AG20443 (cell line): ENCODE measurements at places on chromosomes 11 and 22.

GRCh38 chr11:118524757-118525470 lies 2.4 kb upstream of the TTC36 start:
- peak; percentile 15 for DNase-seq

- DNase-seq = peak; percentile 68
Measured at GRCh38 chr11:78370406-78371172, 47.0 kb downstream of the GAB2 start.

GRCh38 chr11:10809373-10810160 lies 841 bp upstream of the EIF4G2 start:
- peak; percentile 75 for DNase-seq

DNA sequence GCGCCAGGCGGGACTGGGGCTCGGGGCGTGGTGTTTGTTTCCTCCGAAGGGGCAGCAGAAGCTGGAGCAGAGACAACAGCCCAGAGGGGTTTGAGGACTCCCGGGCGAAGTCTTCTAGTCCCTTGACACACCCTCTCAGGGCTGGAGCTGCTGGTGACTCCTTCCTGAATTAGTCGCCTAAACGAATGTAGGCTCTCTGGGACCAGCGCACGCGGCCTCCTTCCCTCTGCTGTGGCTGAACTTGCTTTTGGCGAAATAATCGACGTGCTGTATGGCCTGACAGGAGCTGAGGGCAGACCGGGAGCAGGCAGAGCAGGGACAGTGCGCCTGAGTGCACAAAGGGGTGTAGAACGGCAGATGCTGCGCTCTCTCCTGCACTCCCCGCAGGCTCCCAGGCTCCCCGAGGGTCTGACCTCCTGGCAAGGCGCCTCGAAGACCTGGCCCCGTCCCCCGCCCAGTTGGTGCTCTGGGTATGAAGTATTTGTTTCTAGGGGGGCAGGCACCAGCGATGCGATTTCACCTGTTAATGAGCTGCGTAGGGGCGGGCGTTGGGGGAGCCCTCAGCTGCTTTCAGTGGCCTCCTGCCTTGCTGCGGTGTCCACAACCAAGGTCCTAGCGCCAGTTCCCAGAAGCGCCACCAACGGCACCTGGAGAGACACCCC lies 5.3 kb downstream of the SLC17A6 start:
- DNase-seq = no peak

GRCh38 chr11:69801513-69802335 lies 17.5 kb downstream of the FGF3 start:
- DNase-seq = no peak

GRCh38 chr22:42562279-42562678 lies 8.5 kb downstream of the SERHL2 start:
- DNase-seq = no peak

DNA sequence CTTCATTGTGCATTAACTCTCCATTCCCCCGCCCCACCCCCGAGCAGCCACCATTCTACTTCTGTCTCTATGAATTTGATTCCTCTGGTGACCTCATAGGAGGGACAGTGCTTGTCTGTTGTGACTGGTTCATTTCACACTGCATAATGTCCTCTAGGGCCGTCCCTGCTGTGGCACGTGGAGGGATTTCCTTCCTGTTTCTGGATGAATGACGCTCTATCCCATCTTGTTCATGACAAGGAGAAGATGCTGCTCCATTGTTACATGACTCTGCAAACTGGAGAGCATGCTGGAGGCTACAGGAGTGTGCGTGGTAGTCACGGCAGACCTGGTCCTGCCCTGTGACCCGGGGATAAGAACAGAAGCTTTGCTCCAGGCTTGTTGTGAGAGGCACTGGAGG lies 61.3 kb downstream of the RTL6 start:
- DNase-seq = no peak

- DNase-seq = peak; percentile 54
Measured at GRCh38 chr11:114399490-114400215, 658 bp downstream of the C11orf71 start.

DNA sequence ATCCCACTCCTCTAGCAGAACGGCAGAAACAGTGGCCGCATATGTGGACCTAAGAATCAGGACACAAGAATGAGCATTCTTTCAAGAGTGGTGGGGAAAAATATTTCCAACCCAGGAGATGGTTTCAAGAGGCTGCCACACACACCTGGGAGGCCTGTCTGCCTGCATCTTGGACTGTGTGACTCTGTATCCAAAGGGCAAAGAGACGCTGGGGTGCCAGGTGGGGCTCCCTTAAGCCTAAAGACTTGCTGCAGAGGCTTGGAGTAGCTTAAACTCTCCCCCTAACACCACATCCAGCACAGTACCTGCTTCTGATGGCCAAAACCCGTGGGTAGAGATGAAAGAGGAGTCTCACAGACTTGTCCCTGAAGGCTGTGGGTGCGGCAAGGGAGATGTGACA lies 3.5 kb downstream of the CXCR5 start:
- no peak for DNase-seq

DNA sequence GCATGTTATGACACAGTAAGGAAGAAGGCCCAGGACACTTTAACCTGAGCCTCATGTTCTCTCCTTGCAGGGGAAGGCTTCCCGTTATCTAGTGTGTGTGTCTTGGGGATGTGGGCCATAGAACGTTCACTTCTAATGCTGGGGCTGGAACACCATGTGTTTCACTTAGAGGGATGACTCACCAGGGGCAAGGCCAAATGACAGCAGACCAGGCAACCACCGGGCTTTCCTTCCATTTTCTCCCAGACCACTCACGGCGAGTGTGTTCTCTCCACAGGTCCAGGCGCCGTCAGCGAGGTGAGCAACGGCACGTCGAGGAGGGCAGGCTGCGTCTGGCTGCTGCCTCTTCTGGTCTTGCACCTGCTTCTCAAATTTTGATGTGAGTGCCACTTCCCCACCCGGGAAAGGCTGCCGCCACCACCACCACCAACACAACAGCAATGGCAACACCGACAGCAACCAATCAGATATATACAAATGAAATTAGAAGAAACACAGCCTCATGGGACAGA lies 964.4 kb downstream of the NTM start:
- no peak for DNase-seq

- DNase-seq = no peak
Measured at GRCh38 chr11:73317803-73318202, 9.7 kb downstream of the ARHGEF17 start.

DNA sequence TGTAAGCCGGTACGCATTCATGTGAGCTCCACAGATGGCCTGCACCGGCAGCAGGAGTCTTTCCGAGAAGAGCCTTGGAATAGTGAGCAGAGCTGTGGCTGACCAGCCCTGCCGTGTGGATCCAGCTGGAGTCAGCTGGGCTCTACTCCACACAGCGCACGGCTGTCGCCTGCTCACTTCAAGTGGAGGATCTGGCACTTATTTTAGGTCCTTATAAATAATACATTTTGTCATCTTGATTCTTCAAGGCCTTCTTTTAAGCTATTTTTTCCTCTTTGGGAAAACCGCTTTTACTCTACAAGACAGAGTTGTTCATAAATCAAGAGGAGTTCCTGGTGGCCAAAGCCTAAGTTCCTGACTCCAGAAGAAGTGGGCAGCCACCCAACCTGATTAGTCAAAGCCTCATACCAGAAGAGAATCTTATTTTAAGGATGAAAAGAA lies 93.8 kb downstream of the KCNC1 start:
- DNase-seq = peak; percentile 78

DNA sequence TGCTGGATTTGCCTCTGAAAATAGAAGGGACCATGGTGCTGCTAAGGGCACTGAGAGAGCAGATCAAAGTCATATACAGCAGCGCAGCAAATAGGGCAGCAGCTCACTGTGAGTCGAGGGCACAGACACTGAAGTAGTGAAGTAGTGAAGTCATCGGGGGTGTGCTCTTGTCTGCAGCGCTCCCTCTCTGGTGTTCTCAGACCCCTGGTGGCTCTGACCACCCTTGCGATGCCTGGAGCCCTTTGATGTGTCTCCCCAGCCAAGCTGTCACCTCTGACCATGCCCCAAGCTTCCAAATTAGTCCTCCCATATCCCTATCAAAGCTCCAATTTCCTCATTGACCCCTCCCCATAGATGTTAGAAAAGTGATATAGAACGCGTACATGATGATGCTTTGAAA lies 27.7 kb upstream of the EIF3M start:
- DNase-seq = no peak

- peak; percentile 51 for DNase-seq
Measured at GRCh38 chr11:9158898-9159391, 67.5 kb upstream of the SCUBE2 start.

DNA sequence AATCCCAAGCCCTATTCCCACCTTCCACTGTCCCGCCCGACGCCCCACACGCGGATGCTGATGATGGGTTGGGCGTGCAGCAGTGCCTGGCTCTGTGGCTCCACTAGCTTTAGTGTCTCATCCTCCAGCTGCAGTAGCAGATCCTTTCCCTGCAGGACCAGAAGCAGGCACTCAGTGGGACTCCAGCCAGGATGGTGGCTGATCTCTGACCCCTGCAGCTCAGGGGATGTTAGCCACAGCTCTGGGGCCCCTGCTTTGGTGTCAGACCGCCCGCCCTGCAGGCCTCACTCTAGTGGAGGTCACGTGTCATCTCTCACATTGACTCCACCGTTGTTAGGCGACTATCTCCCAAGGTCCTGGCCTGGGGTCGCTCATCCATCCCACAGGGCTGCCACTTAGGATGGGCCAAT lies 11.8 kb downstream of the SMPD1 start:
- DNase-seq = no peak

DNA sequence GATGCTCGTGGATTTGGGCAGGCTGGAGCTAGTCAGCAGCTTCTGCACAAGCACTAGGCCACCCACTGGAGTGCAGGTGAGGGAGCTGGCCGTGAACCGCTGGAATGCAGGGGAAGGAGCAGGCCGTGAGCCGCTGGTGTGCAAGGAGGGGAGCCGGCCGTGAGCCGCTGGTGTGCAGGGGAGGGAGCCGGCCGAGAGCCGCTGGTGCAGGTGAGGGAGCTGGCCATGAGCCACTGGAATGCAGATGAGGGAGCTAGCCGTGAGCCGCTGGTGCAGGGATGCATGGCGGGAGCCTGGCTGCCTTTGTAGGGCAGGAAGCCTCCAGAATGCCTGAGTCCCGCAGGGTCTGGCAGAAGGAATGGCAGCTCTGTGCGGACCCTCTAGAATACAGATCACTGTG lies 4220.0 kb upstream of the OR11H1 start:
- no peak for DNase-seq

DNA sequence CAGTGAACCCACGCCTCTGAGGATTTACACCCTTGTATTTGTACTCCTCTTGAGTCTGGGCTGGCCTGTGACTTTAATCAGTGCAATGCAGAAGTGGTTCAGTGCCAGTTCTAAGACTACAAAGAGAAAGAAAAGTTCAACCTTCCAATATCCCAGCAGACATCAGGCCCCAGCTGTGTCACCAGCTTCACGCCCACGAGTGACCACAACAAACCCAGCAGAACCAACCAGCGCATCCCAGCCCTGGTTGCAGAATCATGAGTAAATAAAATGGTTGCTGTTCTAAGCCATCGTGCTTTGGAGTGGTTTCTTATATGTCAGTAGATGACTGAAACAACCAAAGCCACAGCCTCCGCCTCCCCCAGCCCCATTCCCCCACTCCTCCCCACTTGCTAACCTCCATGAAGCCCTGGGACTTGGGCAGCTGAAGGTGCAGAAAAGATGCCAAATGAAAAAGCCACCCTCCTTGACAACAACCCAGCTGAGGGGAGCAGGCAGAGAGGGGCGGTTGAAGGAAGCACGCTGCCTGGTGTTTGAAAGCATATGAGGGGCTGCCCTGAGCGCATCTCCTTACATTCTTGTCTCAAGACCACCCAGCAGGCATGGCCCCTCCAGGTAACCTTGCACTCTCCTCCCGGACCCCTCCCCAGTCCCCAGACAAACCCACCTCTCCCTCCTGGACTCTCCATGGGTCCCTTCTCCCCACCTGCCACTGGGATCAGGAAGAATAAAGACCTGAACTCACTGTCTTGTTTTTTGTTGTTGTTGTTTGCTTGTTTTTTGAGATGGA lies 20.9 kb downstream of the TSKU start:
- DNase-seq = peak; percentile 81

GRCh38 chr11:73210916-73211667 lies 7.0 kb upstream of the P2RY2 start:
- DNase-seq = no peak

DNA sequence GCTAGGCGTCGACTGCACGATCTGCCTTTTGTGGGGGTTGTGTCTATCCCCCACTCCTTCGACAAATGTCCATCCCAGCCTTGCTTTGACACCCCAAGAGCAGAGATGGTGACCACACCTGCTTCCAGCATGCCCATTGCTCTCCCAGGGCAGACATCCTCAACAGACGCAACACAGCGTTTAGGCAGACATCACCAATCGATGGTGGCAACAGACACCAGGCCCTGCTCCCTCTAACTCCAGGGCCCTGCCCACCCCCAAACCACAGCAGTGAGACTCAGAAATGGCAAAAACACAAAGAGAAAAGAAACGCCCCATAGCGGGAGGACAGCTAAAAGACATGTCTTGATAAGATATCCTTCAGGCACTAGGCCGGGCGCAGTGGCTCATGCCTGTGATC lies 150.9 kb downstream of the CRYBB2 start:
- no peak for DNase-seq

- DNase-seq = peak; percentile 67
Measured at GRCh38 chr11:111944651-111945051, 7.5 kb downstream of the DIXDC1 start.

GRCh38 chr11:120137611-120138521 lies at the start of gene TRIM29:
TSS of gene TRIM29 (minus strand) at chr11:120138113. CDS start at chr11:120138031, 82 bp downstream.
- DNase-seq = no peak

DNA sequence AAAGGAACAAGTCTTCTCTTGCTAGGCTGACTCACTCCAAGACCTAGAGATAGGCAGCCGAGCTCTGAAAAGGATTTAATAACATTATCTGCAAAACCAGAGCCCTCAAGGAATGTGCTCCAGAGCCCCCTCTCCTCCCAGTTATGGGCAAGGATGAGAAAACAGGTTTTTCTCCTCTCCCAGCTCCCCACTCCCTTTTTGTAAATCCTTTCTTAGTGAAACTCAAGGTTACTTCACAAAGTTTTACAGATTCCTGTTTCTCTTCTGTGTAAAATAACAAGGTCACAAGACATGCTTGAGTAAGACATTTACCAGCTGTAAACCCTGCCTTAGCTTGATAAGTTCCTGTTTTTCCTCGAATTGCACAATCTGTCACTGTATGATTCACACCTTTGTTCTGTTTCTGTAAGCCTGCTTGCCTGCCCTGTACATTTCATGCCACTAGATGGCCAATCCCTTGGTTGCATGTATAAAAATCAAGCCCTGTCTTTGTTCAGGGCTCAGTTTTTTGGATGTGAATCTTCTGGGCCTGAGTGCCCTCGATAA lies 489.4 kb downstream of the KCNA4 start:
- DNase-seq = no peak

GRCh38 chr11:44531636-44532035 lies 33.8 kb upstream of the CD82 start:
- no peak for DNase-seq

- DNase-seq = no peak
Measured at GRCh38 chr11:103547691-103548090, 438.5 kb downstream of the DYNC2H1 start.
